ENCODE measurements at places on chromosomes 1 and 21.

GRCh38 chr1:204837440-204838084 is 33.1 kb upstream of the NFASC start:
- peak; percentile 2 for DNase-seq

GRCh38 chr1:50279622-50280330 is 143.5 kb downstream of the DMRTA2 start:
- no peak for DNase-seq

DNA sequence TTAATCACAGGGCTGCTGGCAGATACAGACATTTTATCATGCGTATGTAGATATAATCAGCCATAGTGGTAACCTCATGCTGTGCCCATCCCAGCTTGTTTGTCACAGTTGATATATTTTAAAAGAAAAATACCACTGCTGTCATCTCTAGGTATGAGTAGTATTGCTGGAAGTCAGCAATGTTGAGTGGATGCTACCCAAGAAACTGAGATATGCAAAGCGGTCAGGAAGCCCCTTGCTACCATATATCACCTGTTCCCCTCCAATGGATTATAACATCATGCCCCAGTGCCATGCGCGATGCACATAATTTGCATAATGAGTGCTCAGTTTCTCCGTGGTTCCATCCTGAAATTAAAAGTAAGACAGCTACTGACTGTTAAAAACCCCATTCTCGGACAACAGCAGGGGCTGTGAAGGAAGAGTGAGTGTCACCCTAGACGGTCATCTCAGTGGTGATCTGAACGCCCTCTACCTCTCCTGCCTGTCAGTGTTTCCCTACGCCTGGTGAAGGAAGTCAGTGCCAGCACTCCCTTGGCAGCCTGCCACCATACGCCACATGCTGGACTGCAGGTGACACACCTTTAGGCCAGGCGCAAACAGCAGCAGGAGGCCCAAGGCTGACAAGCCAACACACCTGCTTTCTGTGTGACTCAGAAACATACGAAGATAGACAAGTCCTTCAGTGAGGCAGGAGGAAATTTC is 2.7 kb downstream of the IL10RB start:
- DNase-seq: peak; percentile 37

- DNase-seq: no peak
Observed at GRCh38 chr1:31762323-31762722, 1.8 kb downstream of the ADGRB2 start.

- DNase-seq: no peak
Observed at GRCh38 chr1:28565726-28566125, 12.8 kb downstream of the TRNAU1AP start.

DNA sequence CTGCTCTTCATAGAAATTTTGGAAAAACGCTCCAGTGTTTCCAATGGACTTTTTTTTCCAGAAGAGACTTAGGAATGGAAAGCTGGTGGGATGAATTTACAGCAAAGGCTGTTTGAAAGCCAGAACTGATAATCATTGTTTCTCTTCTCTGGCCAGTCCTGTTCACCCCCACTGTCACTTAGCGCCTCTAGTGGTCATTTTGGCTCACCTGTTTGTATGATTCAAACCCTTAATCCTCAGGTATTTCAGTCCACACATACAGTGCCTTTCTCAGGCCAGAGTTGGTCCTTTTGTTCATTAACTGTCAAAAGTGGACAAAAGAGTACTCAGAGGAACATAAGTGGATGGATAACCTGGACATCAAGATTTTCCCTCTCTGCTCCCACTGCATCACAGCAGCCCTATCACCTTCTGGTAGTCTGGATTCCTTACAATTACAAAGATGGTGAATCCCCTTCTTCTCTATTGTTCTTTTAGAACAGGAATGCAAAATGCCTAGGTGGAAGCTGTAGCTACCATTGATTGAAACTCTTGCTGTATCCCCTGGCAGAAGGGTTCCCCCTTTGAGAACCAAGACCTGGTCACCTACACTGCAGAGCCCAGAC is 177.6 kb upstream of the OLFM3 start:
- no peak for DNase-seq

Measured in CD4-positive, alpha-beta T cell treated with Interleukin-17A for 1 hour (primary cell).